ENCODE measurements at places on chromosomes 13 and 19. TPM values are rescaled to one million over a fixed set of nuclear protein-coding genes. Genes with fewer than 3 reads are reported as not detected.

Gene KLC3
- total RNA-seq = 13.5 TPM

GRCh38 chr13:59514316-59514715 lies 649.4 kb downstream of the DIAPH3 start:
- H3K4me1 ChIP-seq = no peaks in the 10 kb centered on the region
- H3K36me3 ChIP-seq = no peaks in the 10 kb centered on the region
- no peak overlapping the region for H3K27ac ChIP-seq
- no peak overlapping the region for H3K4me3 ChIP-seq

Gene TMEM38A
- total RNA-seq = 2.9 TPM

Gene PEAK3
- total RNA-seq = not detected

DNA sequence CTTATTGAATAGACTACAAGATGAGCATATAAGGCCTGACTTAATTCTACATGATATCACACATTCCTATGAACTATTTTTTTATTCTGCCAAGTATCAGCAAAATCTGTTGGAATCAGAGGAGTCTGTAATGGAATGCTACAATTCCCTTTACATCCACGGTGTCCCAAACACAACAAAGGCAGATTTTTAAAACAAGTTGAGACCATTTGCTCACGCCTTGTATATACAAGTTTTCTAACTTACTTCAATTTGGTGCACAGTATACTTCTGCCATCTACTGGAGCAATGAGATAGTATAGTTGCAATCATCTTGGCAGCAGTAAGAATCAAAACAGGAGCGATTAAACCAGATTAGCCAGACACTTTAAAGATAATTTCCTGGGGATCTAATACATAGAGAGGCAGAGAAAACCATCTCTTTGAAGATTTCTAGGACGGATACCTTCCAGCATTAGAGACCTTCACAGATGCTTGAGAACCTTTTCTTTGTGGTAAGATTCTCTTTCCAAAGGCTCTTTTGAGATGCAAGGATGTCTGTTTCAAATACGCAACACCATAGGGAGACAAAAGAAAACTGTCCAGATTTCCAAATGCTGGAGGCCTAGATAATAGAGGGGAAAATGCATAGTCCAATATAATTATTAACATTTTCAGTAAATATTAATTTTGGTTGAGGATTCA lies 302.0 kb upstream of the MIR17HG start:
- no peak overlapping the region for H3K27ac ChIP-seq
- H3K4me3 ChIP-seq = no peak overlapping the region
- H3K36me3 ChIP-seq = no peaks in the 10 kb centered on the region
- no peaks in the 10 kb centered on the region for H3K27me3 ChIP-seq
- no peaks in the 10 kb centered on the region for H3K4me1 ChIP-seq

DNA sequence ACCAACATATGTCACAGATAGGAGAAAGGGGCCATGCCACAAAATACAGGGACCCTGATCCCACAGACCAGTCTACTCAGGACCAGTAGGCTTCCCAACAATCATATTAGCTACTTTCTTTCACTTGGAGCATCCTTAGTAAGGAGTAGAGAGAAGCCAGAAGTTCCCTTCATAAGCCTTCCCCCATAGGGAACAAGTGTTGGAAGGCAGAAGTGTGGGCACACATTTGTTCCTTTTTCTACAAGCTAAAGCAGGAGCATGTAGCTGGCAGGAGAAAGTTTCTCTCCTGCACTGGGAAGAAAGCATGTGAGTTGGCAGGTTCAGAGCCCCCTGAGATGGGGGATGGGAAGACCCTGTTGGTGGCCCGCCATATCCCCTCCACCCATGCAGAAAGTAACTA lies 165.4 kb downstream of the KCTD12 start:
- H3K27ac ChIP-seq = no peak overlapping the region
- H3K36me3 ChIP-seq = no peaks in the 10 kb centered on the region
- H3K4me1 ChIP-seq = no peaks in the 10 kb centered on the region
- no peaks in the 10 kb centered on the region for H3K27me3 ChIP-seq

Gene ZNF345
- total RNA-seq = 13.6 TPM

Gene IGFL3
- total RNA-seq = not detected

All from breast epithelium (tissue), 4 donors.